CD8-positive, alpha-beta memory T cell (primary cell): ENCODE measurements at places on chromosomes 2 and 18. TPM values are rescaled to one million over a fixed set of nuclear protein-coding genes. Genes with fewer than 3 reads are reported as not detected.

Gene LMAN2L
- 9.9 TPM for total RNA-seq

Gene MEMO1
- total RNA-seq = 78.6 TPM

Gene KANSL1L
- total RNA-seq = 5.0 TPM

DNA sequence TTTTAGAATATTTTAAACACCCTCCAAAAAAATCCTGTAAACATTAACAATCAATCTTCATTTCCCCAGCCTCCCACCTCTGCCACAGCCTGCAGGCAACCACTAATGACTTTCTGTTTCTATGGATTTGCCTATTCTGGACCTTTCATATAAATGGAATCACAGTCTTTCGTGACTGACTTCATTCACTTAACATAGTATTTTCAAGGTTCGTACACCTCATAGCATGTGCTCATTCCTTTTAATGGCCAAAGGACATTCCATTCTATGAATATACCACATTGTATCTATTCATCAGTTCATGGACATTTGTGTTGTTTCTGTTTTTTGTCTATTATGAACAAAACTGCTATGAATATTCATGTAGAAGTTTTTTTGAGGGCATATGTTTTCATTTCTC lies 48.5 kb downstream of the NAT8 start:
- DNase-seq = no peak

Gene ZBTB7C
- not detected for total RNA-seq

Gene DAW1
- not detected for total RNA-seq

Gene MC2R
- total RNA-seq = not detected

DNA sequence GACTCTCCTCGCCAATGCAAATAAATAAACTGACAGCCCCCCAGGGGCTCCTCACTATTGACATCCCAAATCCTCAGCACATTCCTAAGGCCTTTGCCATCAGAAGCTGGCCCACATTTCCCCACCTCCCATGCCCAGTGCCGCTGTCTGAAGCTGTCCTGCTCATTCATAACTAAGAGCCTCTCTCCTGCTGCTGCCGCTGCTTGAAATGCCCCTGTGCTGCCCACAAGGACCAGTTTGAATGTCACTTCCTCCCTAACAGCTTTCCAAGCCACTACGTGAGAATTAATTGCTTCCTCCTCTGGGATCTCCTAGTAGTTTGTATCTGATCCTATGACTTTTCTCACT lies 151.6 kb upstream of the CAPN13 start:
- no peak for DNase-seq

- no peak for DNase-seq
Measured at GRCh38 chr18:7617738-7618422, 50.8 kb downstream of the PTPRM start.

Gene SLC5A7
- total RNA-seq = not detected

Gene CYP26B1
- not detected for total RNA-seq

- DNase-seq = no peak
Measured at GRCh38 chr2:231930593-231931281, 4.5 kb upstream of the NPPC start.

DNA sequence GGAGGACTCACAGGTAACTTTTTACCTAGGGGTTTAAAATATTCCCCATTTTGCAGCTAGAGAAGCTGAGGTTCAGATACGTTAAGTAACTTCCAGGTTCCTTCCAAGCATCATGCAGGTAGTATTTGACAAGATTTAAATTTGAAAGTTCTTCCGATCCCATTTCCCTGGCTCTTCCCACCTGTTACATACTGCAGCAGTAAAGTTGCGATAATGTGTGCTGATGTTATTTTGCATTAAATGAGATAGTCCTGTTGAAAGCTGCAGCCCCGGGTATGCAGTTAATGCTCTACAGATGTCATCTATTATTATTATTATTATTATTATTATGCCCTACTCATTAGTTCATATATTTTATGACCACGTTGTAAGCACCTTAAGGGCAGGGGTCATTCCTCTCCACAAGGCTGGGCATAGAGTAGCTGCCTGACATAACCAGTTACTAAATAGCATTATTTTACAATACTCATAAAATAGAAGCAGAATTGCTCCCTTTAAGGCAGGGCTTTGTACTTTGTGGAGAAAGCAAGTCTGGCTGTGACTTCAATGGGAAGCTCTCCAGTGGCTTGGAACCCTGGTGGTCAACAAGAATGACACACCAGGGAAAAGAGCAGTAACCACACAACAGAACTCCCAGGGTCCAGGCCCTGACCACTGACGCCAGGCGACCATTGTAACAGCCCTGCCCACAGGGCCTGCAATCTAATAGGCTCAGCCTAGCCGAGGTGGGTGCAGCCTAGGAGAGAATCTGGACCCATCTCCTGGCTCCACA lies 112.0 kb upstream of the STPG4 start:
- no peak for DNase-seq

Gene LCT
- total RNA-seq = 0.48 TPM

Gene EFHD1
- 0.33 TPM for total RNA-seq

DNA sequence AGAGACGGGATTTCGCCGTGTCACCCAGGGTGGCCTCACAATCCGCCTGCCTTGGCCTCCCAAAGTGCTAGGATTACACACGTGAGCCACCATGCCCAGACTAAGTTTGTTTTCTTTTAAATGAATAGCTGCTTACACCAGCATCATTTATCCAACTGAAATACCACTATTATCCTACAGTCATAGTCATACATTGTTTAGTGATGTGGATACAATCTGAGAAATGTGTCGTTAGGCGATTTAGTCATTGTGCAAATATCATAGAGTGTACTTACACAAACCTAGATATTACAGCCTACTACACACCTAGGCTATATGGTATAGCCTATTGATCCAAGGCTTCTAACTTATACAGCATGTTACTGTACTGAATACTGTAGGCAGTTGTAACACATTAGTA lies 10.3 kb downstream of the ZC3H15 start:
- no peak for DNase-seq

- DNase-seq = no peak
Measured at GRCh38 chr2:217338306-217338916, 478.5 kb upstream of the TNP1 start.

GRCh38 chr2:71785516-71785981 lies 332.2 kb downstream of the DYSF start:
- DNase-seq = no peak

- no peak for DNase-seq
Measured at GRCh38 chr2:85577063-85577385, 362 bp upstream of the VAMP8 start.

GRCh38 chr18:21735452-21736015 lies 5.1 kb upstream of the MIB1 start:
- peak; percentile 63 for DNase-seq

DNA sequence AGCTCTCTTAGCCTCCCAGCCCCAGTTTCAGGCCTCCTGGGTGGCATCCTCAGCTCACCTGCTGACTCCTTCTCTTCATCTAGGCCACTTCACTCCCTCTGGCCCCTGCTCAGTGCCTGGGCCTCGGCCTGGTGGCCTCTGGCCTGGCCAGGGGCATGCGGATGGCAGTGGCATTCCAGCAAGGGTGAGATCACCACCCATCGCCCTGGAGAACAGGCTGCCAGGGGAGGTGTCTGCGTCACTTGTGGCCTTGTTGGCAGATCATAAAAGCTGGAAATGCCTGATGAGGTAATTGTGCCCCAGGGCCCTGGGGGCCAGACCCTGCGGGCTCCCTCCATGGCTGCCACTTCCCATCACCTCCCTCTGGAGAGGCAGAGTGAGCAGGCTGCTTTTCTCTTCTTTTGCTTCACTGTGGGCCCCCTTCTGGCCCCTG lies 72.5 kb upstream of the SMAD2 start:
- no peak for DNase-seq

- DNase-seq = no peak
Measured at GRCh38 chr18:70019991-70020390, 72.3 kb upstream of the CD226 start.

DNA sequence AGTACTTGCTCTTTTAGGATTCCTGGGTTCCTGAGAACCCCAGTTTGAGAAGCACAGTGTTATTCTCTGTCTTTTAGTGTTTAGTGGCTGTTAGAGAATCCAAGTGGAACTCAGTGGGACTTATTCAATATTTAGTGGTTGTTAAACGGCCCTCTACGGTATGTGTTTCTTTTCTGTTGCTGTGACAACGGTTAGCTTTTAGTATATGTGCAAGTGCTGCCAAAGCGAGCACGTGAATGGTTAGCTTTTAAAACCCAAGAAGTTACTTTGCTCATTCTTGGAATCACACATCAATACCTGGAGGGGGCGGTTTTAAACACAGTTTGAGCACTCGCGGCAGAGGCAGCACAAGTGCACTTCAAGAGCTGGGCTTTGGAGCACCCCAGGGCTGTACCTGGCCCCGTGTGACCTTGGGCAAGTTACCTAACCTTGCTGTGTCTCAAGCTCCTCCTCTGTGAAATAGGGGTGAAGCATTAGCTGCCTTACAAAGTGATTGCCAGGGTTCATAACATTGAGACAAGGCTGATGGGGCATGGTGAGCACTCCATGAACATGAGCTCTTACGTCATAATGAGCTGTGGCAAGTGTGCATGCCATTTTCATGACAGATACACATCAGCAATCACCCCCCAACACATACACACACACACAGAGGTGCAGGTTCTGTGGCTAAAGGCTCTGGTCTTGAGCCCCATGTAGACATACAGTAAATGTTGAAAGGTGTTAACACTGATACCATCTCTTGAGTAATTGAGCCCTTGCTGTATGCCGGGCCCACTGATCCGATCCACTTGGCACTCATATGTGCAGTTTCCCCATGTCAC lies 234.1 kb downstream of the ALPK2 start:
- no peak for DNase-seq

DNA sequence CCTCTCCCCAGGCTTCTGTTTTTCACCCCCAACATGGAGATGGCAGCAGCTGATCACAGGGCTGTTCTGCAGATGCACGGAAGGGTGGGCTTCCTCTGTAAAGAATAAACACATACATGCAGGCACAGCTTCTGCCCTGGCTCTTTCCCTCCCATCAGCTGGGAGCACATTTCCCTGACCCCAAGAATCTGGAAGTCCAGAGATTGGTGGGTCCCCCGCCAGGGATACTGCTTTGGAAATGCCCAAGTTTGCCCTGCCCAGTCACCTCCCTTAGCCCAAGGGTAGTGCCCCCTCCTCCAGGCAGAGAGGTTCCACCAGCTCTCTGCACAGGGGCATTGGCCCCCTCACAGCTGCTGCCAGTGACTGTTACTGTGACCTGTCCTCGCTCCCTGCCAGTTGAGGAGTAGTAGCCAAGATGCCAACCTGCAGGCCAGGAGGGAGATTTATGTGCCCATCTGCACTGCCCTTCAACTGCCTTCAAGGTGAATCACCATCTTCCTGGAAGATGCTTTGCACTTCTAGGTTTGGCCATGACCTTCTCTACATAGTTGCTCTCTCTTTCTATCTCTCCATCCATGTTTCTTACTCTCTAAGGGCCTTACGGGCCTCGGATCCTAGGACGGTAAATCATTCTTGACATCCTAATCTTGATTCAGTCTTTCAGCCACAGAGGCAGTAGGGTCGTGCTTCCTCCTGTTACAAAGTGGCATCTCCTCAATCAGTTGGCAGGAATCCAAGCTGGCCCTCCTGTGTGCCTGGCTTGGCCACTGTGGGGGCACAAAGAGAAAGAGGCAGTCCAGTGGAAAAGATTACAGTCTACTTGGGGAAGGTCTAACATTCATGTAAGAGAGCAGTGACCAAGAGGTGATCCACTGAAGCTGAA lies 121.8 kb downstream of the CTIF start:
- no peak for DNase-seq

Gene POTEI
- total RNA-seq = not detected

Gene CPLX4
- total RNA-seq = not detected

DNA sequence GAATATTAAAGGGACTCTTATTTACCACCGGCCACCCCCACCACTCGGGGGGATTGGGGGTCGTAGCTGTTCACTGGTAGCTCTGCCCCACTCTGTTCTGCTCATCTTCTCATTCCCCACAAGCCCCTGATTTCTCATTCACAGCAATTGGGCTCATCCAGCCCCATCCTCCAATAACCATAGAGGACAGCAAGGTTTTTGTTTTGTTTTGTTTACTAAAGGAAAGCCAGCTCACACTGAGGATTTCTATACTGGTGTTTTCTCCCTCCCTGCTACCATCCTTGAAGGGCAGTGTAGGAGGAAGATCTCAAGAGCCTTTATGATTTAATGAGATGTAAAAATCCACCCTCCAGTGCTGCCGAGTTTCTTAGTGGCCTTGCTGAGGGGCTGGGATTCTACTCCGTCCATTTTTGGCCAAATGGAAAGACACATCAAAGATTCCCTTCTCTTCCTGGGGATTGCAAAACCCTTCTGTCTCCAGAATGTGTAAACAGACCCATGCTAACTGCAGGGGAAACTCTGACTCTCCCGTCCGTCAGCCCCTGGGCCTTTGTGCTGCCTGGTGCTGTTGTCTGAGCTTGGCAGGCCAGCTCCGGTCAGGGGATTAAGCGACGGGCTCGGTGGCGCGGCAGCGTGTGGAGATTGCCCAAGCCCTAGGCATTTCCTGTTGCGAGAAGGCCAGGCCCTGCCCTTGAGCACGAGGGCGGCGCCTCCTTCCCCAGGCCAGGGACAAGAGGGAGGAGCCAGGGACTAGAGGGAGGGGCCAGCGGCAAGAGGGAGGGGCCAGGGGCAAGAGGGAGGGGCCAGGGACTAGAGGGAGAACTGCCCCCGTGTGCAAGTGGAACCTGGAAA lies 165.0 kb downstream of the ANTXR1 start:
- no peak for DNase-seq

- no peak for DNase-seq
Measured at GRCh38 chr2:44940049-44940494, 1.4 kb upstream of the SIX3 start.
